KG1 (cell line): ENCODE measurements at places on chromosomes 1 and 21.

- no peak for DNase-seq
Observed at GRCh38 chr1:55310505-55310971, 95.4 kb upstream of the USP24 start.

DNA sequence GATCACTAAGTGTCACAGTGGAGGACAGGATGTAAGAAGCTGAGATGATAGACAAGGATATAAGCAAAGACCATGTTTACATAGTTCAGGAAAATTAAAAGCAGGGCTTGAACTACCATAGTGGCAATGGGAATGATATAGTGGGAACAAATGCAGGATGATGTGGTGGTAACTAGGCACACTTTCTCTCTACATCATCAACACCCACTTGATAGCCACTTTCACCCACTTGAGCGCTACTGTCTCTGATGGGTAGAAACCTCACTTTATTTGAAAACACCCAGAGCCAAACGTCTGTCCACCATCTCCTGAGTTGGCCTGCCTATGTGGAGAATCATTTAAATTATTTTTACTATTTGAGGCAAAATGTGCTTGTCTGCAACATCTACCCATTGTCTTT lies 305.0 kb upstream of the ST6GALNAC5 start:
- DNase-seq: no peak

- no peak for DNase-seq
Observed at GRCh38 chr1:176338877-176339276, 124.1 kb upstream of the PAPPA2 start.

DNA sequence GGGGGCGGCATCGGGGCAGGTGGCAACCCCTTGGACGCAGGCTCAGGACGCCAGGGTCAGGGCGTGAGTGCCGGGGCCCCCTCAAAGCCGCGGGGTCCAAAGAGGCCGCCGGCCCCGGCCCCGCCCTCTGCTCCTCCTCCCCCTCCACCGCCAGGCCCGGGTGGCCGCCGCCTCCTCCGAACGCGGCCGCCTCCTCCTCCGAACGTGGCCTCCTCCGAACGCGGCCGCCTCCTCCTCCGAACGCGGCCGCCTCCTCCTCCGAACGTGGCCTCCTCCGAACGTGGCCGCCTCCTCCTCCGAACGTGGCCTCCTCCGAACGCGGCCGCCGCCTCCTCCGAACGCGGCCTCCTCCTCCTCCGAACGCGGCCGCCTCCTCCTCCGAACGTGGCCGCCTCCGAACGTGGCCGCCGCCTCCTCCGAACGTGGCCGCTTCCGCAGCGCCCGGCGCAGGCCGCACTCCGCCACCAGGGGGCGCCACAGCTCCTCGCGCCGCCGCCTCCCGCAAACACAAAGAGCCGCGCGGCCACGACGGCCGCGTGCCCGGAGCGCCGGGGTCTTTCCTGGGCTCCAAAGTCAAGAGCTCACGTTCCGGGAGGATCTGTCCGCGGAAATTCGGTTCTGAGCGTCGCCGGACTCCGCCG lies 19.3 kb upstream of the SAMD11 start:
- no peak for DNase-seq

DNA sequence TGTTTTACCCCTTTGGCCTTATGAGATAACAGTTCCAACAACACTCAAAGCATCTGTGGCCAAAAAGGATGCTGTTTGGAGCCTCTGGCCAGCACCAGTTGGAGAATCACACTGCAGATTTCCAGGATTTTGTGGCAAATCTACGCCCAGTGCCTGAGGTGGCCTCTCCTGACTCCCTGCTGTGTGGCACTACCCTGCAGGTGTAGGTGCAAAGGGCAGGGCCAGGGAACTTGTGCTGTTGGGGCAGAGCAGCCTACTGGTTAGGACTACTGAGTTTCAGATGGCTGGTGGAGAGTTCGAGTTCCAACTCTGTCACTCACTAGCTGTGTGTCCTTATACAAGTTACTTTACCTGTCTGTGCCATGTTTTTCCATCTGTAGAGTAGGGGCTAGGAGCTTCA lies 170.5 kb downstream of the PTPRU start:
- no peak for DNase-seq

- DNase-seq: peak; percentile 58
Observed at GRCh38 chr1:200670242-200671118, 773 bp upstream of the DDX59 start.

DNA sequence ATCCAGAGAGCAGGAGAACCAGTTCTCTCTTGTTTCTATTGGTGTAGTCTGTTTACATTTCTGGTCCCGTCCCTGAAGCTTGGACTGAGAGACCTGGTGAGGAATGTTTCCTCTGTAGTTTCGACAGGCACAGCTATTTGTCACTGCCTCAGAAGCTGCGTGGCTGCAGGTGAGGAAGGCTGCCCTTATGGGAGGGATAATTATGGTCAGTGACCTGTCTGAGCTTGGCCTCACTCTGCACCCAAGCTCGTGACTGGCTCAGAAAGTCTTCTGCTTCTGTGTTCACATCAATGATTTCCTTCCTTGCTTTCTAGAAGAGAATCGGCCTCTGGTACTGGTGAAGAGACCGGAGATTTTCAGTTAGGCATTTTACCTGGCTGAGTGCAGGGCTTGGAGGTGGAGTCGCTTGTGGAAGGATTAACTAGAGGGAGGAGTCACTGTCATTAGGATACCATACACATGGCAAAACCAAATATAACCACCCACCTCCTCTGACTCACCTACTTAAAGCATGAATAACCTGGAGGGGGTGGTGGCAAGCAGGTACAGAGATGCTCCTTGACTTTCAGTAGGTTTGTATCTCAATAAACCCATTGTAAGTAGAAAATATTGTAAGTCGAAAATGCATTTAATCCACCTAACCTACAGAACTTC lies 19.9 kb upstream of the WDR26 start:
- no peak for DNase-seq

DNA sequence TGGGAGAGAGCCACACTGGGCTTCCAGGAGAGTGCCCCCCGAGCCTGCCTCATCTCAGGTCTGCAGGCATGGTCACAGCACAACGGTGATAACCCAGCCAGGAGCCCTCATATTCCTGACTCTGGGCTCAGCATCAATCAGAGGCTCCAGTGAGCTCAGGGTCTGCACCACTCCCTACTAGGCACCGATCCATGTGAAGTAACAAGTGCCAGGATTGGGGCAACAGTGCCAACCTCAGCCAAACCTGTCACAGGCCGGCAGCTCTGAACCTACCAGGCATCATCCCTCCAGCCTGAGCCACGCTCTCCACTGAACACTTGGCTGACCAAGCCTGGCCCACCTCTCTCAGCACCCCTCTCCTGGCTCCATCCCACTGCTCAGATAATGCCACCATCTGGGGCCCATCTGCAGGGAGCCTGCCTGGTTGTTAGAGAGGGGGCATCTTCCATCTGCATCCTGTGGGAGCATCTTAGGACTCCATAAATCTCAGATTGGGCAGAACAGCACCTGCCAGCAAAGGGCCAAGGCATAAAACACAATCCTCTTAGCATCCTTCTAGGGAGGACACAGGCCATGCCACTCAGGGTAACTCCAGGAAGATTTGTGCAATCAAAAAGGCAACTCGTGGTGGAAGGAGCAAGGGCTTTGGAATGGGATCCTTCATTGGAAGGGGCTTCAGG lies 213.7 kb upstream of the CSF3R start:
- no peak for DNase-seq

DNA sequence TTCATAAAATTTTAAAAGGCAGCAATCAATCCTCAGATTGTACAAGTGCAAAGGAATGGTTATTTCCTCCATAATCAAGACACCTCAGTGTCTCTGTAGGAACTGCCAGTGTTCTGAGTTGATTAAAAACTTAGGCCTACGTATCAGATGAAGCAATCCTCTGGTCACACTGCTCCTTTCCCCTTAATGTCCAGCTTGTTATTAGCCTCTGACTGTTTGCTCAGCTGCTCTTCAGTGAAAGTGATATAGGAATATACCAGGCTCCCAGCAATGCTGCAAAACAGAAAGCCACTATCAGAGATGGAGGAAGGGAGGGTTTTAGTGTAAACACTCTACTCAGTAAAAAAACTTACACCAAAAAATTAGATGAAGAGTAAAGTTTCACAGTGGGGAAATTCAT lies 49.8 kb downstream of the SLC35D1 start:
- no peak for DNase-seq
